ENCODE measurements at places on chromosomes 13 and 19.

GRCh38 chr19:58558066-58558622 lies at the start of gene UBE2M:
Gene UBE2M, minus strand, starts transcription at chr19:58558611. Its CDS starts 230 bp downstream, at chr19:58558381.
- DNase-seq = peak; percentile 81

DNA sequence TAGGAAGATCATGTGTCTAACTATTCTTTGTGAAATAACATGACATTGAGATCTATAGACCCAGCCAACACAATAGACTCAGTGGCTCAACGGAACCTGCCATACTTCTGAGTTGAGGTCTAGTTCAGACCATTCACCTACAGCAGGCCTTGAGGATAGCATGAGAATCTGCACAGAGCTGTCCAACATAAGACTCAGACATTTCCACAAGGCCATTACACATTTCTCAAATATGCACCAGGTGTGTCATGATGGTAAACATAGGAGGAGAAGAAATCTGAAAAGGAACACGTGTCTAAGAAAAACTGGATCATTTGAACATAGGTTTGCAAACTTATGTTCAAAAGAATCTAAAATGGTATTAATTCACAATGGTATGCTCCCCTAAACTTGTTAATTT lies 421.4 kb downstream of the SLITRK6 start:
- DNase-seq = no peak

- no peak for DNase-seq
Observed at GRCh38 chr13:110525328-110526319, 35.9 kb downstream of the RAB20 start.

- DNase-seq = no peak
Observed at GRCh38 chr13:78520425-78520824, 82.9 kb downstream of the POU4F1 start.

GRCh38 chr19:50897612-50898011 lies 13.6 kb downstream of the KLK4 start:
- no peak for DNase-seq

DNA sequence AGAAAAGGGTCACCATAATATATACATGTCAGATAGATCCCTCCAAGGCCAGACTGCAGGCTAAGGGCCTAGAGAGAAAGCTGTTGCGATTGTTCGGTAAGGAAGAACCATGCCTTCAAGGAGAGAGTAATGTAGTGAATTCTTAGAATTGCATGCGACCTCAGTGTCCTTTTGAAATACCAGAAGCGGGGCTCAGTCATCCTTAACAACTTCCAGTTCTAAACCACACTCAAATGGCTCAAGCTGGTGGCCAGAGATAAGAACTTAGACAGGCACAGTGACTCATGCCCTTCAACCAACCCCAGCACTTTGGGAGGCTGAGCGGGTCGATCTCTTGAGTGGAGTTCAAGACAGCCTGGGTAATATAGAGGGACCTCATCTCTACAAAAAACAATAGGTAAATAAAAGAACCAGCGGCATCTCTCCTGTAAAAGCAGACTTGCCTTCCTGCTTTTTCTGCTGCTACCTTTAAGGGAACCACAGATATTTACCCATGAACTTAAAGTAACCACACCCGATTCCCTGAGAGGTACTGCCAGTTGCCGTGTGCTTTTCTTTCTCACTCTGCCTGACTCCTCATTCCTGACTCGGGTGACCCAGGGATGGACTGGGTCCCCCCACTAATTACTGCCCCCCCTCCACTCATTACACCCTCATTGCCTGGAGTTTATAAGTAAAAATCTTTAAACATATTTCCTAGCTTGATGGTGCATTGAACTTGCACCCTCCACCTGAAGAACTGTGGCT lies 15.4 kb upstream of the SIGLEC6 start:
- DNase-seq = no peak

DNA sequence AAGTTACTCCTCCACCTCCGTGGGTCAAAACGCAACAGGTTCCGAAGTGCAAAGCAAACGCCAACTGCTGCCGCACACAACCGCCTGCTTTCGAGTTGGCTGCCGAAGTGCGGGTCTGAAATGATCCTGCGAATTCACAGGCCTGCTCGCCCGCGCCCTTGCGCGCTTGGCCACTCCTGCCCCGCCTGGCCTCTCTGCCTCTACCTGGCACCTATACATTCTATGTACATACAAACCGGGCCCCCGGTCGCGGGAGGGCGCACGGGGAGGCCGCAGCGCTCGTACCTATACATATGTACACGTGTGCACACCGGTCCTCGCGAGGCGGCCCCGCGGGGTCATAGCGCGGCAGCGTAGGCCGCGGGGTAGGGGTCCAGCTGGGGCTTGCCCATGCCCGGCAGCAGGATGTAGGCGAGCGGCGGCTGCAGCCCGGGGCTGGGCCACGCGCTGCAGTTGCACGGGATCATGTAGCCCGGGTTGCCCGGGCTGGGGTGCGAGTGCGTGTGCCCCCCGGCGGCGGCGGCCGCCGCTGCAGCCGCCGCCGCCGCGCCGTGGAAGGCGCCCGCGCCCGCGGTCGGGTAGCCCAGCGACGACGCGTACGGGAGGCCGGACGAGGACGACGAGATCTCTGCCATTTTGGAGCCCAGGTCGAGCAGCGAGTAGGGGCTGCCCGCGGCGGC lies 1.3 kb downstream of the SOX21 start:
- DNase-seq = no peak

- DNase-seq = no peak
Observed at GRCh38 chr19:32396046-32396652, 9.4 kb upstream of the DPY19L3 start.

DNA sequence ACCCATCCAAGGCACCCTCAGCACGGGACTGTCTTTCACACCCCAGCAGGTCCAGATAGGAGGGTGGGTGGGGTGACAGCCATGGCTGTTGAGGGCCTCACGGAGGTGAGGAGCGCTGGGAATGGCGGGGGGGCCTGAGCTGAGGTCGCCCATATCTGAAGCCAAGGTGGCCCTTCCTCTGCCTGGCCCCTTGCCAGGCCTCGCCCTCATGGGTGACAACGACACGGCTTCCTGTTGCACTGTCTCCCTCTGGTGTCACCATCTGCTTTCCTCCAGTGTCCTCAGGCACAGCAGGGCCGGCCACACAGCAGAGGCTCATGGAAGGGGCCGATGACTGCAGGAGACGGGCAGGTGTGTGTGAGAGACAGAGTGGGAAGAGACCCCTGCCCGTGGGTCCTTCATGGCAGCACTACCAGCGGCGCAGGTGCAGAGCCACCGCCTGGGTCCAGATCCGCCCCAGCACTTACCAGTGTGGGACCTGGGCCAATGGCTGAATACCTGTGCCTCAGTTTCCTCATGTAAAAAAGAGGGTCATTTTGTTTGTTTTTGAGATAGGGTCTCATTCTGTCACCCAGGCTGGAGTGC lies 8.1 kb upstream of the NKPD1 start:
- DNase-seq = no peak

Data from ovary (tissue), 10 donors.